ENCODE measurements at places on chromosomes 2 and 18. TPM values are rescaled to one million over a fixed set of nuclear protein-coding genes. Genes with fewer than 3 reads are reported as not detected.

Gene SPDYA
- 1.4 TPM for total RNA-seq

DNA sequence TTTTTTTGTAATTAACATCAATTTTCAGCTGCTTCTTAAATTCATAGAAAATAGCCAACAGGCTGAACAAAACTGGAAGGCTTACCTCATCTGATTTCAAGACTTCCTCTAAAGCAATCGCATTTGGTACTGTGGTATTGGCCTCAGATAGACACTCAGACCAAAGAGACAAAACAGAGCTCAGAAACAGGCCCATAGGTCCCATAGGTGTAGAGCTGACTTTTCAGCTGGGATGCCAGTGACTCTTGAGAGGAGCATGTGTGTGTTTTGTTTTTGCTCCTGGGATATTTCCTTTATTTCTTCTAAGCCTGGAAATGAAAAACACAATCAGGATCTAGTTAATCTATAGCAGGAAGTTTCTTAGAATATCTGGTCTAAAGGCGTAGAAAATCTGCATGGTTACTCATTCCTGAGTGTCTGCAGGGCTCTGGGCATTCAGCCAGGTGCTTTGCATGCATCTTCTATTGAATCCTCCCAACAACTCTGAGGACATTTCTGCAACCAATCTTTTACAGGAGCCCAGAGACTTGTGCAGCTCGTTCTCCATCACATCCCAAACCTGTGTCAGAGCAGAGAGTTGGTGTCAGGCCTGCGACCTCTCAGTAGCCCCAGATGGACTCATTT lies 190.8 kb downstream of the RTP5 start:
- H3K36me3 ChIP-seq = no peaks in the 10 kb centered on the region
- DNase-seq = no peak
- peaks cover 1% of the 10 kb centered on the region for H3K4me1 ChIP-seq

Gene CPS1
- total RNA-seq = 1.1 TPM

Gene C2orf72
- 0.47 TPM for total RNA-seq

DNA sequence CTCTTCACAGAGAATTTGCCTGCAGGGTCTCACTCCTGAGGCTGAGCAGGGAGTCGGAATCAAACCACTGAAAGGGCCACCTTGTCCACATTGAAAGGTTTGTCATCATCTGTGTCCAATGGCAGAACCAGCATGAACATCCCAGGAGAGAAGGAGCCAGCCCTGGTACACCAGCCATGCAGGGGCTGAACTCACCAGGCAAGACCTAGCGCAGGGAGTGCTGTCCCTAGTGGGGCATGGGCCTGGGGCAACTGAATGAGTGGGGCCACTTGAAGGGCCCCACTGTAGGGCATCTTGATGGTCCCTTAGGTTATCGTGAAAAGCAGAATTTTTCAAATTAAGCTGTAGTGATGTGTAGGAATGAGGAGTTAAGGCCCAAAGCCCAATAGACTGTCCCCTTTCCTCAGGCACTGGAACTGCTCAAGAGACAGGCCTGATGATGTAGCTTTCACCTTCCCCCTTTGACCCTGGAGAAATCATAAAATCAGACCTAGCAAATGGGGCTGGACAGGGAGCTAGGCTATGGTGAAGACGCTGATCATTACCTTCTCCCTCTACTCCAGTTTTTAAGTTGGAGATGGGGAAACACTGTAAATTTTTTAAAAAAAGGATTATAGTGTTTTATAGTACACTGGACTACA lies 8.4 kb upstream of the PLEK start:
- peaks cover 8% of the 10 kb centered on the region for H3K27me3 ChIP-seq
- no peaks in the 10 kb centered on the region for H3K36me3 ChIP-seq

DNA sequence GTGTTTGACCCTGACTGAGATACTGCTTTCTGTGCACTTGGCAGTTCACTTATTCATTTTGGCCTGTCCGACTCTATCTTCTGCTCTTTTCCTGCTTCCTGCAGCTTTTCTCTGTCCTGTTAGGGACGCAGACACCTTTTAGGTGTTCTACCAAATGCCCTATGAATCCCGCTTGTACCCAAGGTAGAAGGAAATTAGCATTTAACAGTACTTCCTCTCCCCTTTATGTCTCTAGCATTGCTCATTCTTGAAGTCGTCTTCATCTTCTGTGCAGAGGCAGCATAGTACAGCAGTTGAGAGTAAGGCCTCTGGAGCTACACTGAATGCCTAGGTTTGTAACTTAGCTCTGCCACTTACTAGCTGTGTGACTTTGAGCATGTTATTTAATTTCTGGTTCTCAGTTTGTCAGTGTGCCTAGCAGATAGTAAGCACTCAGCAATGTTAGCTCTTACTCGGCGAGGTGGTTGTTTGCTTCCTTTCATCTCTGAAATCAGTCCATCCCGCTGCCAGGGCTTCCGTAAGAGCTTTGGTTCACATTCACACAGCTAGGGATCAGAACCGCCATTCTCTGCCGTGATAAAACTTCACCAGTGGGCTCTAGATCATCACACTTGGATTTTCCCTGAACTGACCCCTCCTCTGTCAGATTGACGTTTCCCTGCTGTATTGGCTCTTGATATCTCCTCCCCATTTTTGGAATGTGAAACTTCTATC lies 1.4 kb downstream of the CCT7 start:
- no peak for DNase-seq
- H3K27ac ChIP-seq = peak overlapping the region; percentile 88
- no peaks in the 10 kb centered on the region for H3K27me3 ChIP-seq
- peak overlapping the region; percentile 94 for H3K4me3 ChIP-seq
- peaks cover 14% of the 10 kb centered on the region for H3K36me3 ChIP-seq
- peaks cover 34% of the 10 kb centered on the region for H3K4me1 ChIP-seq

Gene IL1B
- total RNA-seq = 0.19 TPM

Gene RNF125
- total RNA-seq = 31.2 TPM

- H3K27me3 ChIP-seq = peaks cover 24% of the 10 kb centered on the region
- H3K27ac ChIP-seq = no peak overlapping the region
- H3K4me3 ChIP-seq = peak overlapping the region; percentile 53
- no peak for DNase-seq
These were observed 3.0 kb upstream of the IL1RN start for GRCh38 chr2:113124181-113124961.

- peak overlapping the region; percentile 88 for H3K4me3 ChIP-seq
- H3K36me3 ChIP-seq = peaks cover 11% of the 10 kb centered on the region
- no peak for DNase-seq
- H3K27me3 ChIP-seq = no peaks in the 10 kb centered on the region
- H3K4me1 ChIP-seq = peaks cover 29% of the 10 kb centered on the region
- no peak overlapping the region for H3K27ac ChIP-seq
These were observed 1.9 kb downstream of the PRKRA start for GRCh38 chr2:178448968-178449661.

Gene TUBA4B
- total RNA-seq = not detected

- peaks cover 14% of the 10 kb centered on the region for H3K4me1 ChIP-seq
- no peak overlapping the region for H3K27ac ChIP-seq
- H3K4me3 ChIP-seq = no peak overlapping the region
- DNase-seq = no peak
- peaks cover 2% of the 10 kb centered on the region for H3K27me3 ChIP-seq
- H3K36me3 ChIP-seq = peaks cover 2% of the 10 kb centered on the region
These were observed 3.8 kb upstream of the OTOF start for GRCh38 chr2:26481706-26482105.

Gene PER2
- 13.0 TPM for total RNA-seq

DNA sequence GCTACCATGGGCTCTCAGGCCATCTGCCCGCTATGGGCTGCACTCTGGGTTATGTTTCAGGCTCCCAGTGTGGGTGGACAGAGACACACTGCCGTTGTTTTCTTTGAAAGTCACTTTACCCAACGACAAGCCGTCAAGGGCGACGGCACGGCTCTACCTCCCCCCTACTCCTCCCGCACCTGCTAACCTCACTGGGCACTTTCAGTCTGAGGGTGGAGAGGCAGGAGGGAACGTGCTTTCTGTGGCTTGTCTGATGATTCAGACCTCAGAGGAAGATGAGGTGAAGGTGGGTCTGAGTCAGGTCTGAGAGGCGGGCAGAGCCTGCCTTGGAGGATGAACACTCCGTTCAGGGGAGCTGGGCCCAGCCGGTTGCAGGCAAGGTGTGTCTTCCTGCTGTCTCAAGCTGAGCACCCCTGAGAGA lies 147.6 kb upstream of the HDAC4 start:
- DNase-seq = peak; percentile 54
- peaks cover 35% of the 10 kb centered on the region for H3K27me3 ChIP-seq
- H3K4me1 ChIP-seq = peaks cover 43% of the 10 kb centered on the region
- H3K36me3 ChIP-seq = peaks cover 3% of the 10 kb centered on the region
- H3K27ac ChIP-seq = peak overlapping the region; percentile 42

GRCh38 chr2:205032093-205032551 lies 486.8 kb downstream of the PARD3B start:
- peaks cover 23% of the 10 kb centered on the region for H3K4me1 ChIP-seq
- no peak overlapping the region for H3K4me3 ChIP-seq
- peaks cover 14% of the 10 kb centered on the region for H3K36me3 ChIP-seq
- no peaks in the 10 kb centered on the region for H3K27me3 ChIP-seq
- DNase-seq = no peak

Gene ZFP36L2
- 218 TPM for total RNA-seq

Gene CNDP1
- not detected for total RNA-seq

- H3K36me3 ChIP-seq = peaks cover 9% of the 10 kb centered on the region
- H3K27me3 ChIP-seq = peaks cover 27% of the 10 kb centered on the region
- peak overlapping the region; percentile 62 for H3K27ac ChIP-seq
- no peak for DNase-seq
These were observed 5.6 kb downstream of the IKZF2 start for GRCh38 chr2:213145715-213146242.

Gene UGT1A9
- total RNA-seq = not detected

Gene VIT
- not detected for total RNA-seq

- no peaks in the 10 kb centered on the region for H3K4me1 ChIP-seq
- no peak overlapping the region for H3K4me3 ChIP-seq
- H3K27me3 ChIP-seq = no peaks in the 10 kb centered on the region
- no peak overlapping the region for H3K27ac ChIP-seq
These were observed 187.5 kb upstream of the DTNA start for GRCh38 chr18:34522603-34523002.

GRCh38 chr2:69693059-69693774 lies 48.7 kb upstream of the ANXA4 start:
- peak overlapping the region; percentile 93 for H3K27ac ChIP-seq
- H3K4me3 ChIP-seq = peak overlapping the region; percentile 71

Gene PSMA8
- total RNA-seq = 1.4 TPM

- H3K4me1 ChIP-seq = peaks cover 19% of the 10 kb centered on the region
- H3K27ac ChIP-seq = no peak overlapping the region
- peaks cover 96% of the 10 kb centered on the region for H3K27me3 ChIP-seq
- no peak overlapping the region for H3K4me3 ChIP-seq
- H3K36me3 ChIP-seq = no peaks in the 10 kb centered on the region
These were observed 45.1 kb upstream of the ATP6V1B1 start for GRCh38 chr2:70890469-70891065.

DNA sequence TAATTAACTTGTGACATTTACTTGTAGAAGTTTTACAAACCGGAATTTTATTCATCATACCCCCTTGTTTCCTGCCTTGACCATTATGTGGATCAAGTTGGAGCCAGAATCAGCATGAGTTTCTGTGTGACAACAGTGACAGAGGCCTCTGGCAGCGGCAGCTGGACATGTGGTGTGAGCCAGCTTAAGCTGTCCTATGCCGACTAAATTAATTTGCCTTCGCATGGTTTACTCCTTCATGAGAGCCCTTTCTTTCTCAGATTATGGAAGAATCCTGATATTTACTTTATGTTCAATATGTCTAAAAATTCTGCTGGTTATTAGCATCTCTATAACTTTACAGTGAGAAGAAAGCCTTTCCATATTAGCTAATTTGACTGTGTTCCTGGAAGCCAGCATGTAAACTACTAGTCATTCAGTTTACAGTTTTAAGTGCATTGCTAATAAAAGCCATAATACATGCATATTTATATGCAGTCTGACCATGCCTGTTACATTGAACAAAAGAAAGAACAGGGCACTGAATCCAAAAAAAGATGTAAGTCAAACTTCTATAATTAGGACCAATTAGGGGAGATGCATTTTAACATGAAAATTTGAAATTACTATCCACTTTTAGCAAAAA lies 495.8 kb upstream of the ACVR2A start:
- no peak for DNase-seq
- no peak overlapping the region for H3K27ac ChIP-seq
- H3K36me3 ChIP-seq = no peaks in the 10 kb centered on the region
- no peak overlapping the region for H3K4me3 ChIP-seq
- H3K27me3 ChIP-seq = peaks cover 2% of the 10 kb centered on the region

DNA sequence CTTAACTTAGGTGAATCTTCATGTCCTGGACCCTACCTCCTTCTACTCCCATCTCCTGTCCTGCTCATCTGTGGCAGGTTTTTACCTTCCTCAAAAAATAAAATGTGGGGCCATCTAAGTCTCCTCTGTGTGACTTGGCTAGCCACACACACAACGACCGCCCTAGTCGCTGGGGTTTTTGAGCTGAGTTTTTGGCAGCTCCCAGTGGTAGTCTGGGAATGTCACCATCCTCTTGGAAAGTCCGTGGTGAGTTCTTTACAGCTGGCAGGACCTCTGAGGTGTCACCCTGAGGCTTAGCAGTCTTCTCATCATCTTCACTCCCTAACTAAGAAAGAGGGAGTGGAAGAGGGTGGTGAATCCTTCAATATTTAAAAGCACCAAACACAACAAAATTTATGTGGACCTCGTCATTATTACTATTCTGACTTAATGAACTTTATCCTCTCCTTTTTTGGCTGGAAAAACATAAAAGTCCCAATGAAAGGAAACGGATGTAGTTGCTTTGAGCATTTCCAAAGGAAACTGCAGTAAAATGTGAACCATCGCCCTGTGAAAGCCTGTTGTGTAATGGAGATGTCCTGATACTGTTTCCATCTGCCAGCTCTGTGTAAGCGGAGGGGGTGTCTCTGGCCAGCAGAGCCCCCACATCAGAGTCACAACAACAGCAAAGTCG lies 78.6 kb downstream of the VAPA start:
- H3K4me1 ChIP-seq = peaks cover 1% of the 10 kb centered on the region
- no peak overlapping the region for H3K27ac ChIP-seq
- H3K4me3 ChIP-seq = no peak overlapping the region
- no peaks in the 10 kb centered on the region for H3K36me3 ChIP-seq
- no peaks in the 10 kb centered on the region for H3K27me3 ChIP-seq

GRCh38 chr2:31428001-31428418 lies 13.5 kb upstream of the XDH start:
- DNase-seq = no peak
- peaks cover 5% of the 10 kb centered on the region for H3K4me1 ChIP-seq
- no peak overlapping the region for H3K4me3 ChIP-seq
- H3K36me3 ChIP-seq = no peaks in the 10 kb centered on the region
- H3K27ac ChIP-seq = no peak overlapping the region

Gene KRCC1
- 21.6 TPM for total RNA-seq

- no peak overlapping the region for H3K4me3 ChIP-seq
- H3K27me3 ChIP-seq = no peaks in the 10 kb centered on the region
- H3K4me1 ChIP-seq = no peaks in the 10 kb centered on the region
- no peak for DNase-seq
- no peak overlapping the region for H3K27ac ChIP-seq
- no peaks in the 10 kb centered on the region for H3K36me3 ChIP-seq
These were observed 105.9 kb upstream of the STPG4 start for GRCh38 chr2:47260971-47261370.

Gene SLC8A1
- total RNA-seq = 0.75 TPM

GRCh38 chr2:136116813-136117390 lies 1.0 kb downstream of the CXCR4 start:
- H3K4me3 ChIP-seq = peak overlapping the region; percentile 98
- peak; percentile 74 for DNase-seq
- no peaks in the 10 kb centered on the region for H3K27me3 ChIP-seq

GRCh38 chr2:46719487-46719886 lies 196.1 kb downstream of the MCFD2 start:
- no peak overlapping the region for H3K27ac ChIP-seq
- no peak overlapping the region for H3K4me3 ChIP-seq
- peaks cover 23% of the 10 kb centered on the region for H3K4me1 ChIP-seq
